ENCODE measurements at places on chromosomes 16 and 17. TPM values are rescaled to one million over a fixed set of nuclear protein-coding genes. Genes with fewer than 3 reads are reported as not detected.

- no peak for DNase-seq
Measured at GRCh38 chr17:62818526-62818925, 10.4 kb upstream of the MARCHF10 start.

DNA sequence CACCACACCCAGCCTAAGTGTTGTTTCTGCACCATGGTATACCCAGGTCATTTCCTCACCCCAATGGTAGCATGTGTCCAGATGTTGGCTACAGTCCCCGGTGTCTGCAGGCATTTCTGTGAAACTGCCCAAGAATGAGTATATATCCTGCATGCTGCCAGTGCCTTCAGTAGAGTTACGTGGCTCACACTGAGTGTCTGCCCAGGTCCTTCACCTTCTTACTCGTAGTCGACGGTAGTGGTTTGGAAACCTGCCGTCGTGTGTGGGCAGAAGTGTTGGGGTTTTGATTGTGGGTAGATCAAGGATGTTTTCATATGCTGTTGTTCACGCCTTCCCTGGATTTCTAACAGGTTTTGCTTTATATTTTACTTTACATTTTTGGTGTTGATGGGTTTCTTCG lies 16.8 kb downstream of the TCF25 start:
- DNase-seq: no peak

Gene RAD51C
- 30.0 TPM for polyA plus RNA-seq

DNA sequence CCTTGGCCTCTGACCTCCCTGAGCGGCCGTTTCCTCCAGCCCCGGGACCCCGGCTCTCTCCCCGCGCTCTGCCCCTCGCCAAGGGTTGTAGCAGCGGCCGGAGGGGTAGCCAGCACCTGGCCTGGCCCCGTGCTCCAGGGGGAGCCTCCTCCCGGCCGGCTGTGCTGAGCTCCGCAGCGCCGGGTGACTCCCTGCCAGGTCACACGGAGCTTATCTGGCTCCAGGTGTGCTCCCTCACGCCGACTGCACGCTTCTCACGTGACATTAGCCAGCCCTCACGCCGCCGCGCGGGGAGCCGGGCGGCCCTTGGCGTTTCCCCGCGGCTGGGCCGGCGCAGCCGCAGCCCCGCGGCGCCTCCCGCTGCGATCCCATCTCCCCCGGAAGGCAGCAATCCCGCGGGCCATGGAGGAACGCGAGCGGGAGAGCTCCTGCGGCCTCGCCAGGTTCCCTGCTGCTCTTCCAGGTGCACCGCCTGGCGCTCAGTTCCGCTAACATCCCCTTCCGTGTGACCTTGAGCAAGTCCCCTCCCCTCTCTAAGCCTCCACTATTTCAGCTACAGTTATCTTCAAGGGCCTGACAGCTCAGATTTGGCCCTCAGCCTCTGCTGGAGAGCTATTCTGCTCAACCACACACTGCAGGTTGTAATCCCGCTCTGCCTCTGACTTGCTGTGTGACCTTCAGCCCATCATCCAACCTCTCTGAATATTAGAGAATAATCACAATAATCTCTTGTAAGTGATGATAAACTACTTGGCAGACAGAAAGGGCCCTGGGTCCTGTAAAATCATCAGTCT lies 3.4 kb downstream of the MYO18A start:
- no peak for DNase-seq

GRCh38 chr16:47467501-47467900 lies 6.4 kb downstream of the PHKB start:
- DNase-seq: no peak

GRCh38 chr16:16937576-16937975 lies 533.2 kb downstream of the XYLT1 start:
- no peak for DNase-seq

Gene CASKIN1
- polyA plus RNA-seq: 2.3 TPM

DNA sequence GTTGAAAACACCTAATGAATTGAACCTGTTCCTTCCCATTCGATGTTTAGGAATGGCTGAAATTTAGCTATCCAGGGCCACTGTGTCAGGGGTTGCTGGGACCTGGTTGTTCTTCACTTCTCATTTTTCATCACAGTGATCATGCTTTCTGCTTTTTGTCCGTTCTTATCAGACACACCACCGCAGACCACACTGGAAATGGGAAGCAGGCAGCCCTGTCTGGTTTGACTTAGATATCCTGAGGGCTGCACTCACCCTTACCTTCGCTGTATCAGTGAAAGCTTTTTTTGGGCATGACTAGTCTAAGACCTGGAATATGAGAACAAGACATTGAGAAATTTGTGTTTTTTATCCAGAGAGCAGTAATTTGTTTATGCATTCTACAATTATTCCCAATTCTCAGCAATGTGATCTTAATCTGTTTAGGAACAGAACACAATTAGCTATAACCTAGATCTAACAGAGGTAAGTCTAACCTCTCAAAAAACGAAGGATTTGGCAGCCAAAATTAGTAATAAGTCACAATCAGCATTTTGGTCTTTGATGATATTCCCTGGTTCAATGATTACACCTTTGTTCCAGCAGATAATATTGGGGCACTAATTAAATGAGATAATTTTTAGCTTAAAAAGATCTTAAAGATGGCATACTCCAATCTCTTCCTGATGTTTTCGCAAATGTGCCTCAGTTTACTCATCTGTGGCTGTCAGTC lies 126.0 kb upstream of the GOT2 start:
- DNase-seq: no peak

DNA sequence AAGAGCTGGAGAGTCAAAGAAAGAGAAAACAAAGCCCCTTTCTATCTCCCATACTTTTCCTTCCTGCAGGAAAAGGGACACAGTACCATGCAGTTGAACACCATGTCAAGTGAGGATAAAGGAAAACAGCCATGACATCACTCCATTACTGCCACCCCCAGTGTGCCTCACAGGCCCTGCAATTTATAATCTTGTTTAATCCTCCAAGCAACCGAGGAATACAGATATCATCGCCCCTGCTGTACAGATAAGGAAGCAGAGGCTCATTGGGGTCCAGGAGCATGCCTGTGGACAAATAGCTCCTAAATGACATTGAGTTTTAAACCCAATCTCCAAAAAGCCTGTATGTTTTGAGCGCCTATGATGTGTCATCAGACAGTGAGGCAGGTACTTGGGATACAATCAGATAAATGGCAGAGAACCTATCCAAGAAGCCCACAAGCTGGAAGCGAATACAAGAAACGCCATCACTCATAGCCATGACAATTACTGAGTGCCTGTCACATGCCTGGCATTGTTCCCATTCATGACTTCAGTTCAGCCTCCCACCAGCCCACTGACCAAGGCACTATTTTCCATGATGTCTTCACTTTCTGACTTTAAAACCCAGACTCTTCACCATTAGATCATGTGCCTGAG lies 45.5 kb downstream of the CPPED1 start:
- DNase-seq: peak; percentile 7

DNA sequence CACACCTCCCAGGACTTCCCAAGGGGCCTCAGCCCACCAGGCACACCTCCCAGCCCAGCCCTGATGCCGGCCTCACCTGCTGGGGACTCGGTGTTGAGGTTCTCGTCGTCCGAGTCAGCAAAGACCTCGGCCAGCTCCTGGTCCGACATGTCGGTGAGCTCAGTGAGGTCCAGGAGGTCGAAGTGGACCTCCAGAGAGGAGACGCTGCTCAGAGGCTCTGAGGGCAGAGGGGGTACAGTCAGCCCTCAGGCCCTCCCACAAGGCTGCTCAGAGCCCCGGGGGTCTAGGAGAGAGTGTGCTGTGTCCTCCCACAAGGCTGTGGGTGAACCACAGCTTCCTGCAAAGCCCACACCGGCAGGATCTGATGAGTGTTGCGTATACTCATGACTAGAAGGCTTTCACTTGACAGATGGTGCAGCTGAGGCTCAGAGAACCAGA lies 10.5 kb downstream of the DBNDD1 start:
- no peak for DNase-seq

Gene TBC1D28
- polyA plus RNA-seq: not detected

- DNase-seq: peak; percentile 89
Measured at GRCh38 chr16:2983706-2984136, 3.5 kb upstream of the PKMYT1 start.

- no peak for DNase-seq
Measured at GRCh38 chr17:8696906-8697305, 47.7 kb downstream of the CCDC42 start.

Measured in muscle of back (tissue), 13 donors.